DMS79 (cell line): ENCODE measurements at places on chromosomes 4 and X.

DNA sequence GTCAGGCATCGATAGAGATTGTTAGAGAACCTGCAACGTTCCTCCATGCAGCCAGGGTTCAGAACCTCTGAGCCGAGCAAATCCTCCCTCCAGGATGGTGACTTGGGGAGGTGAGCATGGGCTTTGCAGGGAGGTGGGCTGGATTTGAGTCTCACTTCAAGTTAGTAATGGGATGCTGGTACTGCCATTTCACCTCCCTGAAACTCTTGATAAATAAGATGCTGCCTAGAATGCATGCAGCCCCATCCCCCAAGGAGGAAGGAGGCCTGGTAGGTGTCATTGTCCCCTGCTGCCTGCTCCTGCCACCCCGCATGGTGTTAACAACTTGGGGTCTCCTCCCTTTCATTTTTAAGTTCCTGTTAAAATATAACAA lies 35.7 kb upstream of the SLC2A9 start:
- DNase-seq = no peak

GRCh38 chrX:3191201-3191600 lies 149.9 kb downstream of the ARSF start:
- DNase-seq = no peak

DNA sequence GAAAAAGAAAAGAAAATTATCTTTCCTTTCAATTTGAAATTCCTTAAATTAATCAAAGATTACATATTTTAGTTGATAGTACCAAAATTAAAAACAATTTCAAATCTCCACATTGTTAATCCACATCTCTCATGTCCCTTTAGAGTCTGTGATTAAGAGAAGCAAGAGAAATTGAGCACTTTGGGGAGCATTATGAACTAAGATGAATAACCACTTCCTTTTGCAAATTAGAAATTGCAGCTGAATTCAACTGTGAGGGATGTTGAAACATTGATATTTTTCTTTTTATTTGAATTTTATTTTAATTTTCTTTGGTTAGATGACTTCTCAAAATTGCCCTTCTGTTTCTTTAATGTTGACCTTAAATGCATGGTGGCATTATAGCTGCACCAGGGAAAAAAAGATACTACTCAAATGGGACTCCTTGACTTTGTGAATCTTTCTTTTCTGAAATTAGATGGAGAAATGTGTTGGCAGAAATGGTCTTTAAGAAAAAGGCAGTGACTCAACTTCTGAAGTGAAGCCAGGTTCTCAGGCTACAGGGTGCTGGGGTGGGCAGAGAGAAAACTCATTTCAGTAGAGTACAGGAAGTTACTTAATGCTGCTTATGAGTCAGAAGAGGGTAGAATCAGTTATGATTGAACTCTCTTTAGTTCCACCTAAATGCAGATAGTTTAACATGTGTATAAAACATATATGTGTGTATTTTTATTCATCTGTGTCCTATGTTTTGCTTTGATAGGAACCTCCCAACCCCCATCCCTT lies 92.0 kb upstream of the TNIP3 start:
- DNase-seq = no peak

GRCh38 chr4:122898370-122899150 lies 23.8 kb downstream of the NUDT6 start:
- no peak for DNase-seq

DNA sequence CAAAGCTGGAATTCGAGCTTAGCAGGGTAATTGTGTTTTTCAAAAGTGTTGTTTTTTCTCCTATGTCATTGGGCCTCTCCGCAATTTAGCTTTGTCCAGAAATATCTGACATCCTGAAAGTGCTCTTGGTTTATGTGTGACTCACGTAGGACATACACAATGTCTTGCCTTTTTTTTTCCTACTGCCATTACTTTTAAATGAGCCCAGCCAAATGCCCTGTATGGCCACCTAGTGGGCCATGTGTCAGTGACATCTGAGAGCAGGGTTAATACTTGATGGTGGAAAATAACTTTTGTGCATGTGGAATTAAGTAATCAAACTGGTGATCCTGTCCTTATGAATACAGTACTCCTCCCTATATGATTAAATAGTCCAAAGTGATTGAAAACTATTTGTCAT lies 1411.1 kb upstream of the TENM3 start:
- no peak for DNase-seq

- no peak for DNase-seq
Measured at GRCh38 chr4:38678078-38678477, 14.1 kb downstream of the KLF3 start.

DNA sequence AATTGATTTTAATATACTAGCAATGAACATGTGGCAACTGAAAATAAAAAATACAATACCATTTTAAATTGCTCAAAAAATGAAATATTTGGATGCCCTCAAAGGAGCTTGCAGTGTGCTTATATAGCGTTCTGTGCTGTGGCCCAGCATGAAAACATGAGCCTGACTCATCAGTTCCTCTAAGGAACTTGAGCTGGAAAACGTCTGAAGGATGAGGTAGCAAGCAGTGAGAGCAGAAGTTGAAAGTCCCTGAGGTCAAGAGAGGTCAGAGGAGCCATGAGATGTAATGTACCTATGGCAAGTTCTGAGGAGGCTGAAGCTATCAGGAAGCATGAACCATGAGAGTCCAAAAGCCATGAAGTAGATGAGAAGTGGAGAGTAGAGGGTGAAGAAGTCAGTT lies 59.7 kb downstream of the HMGB3 start:
- DNase-seq = no peak

GRCh38 chrX:155009994-155010472 lies 12.5 kb downstream of the F8 start:
- no peak for DNase-seq

GRCh38 chr4:138299881-138300280 lies 57.7 kb upstream of the SLC7A11 start:
- DNase-seq = no peak

DNA sequence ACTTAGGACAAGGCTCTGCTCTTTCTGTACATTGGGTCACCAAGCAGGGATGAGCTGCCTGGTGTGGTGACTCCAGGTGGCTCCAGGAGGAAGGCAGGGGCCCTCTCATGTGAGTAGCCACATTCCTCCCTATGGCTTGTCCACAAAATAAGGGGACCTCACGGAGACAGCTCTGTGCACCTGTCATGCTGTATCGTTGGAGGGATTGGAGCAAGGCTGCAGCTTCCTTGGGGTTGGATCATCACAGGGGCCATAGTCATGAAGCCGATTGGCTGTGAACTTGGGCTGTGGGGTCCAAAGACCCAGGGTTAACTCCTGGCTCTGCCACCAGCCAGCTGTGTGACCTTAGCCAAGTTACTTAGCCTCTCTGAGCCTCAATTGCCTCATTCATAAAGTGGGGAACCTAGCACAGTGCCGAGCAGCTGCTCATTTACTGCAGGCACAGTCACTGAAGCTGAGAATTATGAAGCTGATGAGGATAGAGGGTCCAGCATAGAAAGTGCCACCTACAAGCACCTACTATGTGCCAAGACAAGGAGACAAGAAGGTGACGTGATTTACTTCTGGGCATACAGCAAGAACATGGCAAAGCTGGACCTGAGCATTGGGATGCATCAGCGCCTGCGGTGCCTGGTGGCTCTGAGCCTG lies 11.8 kb upstream of the KIAA0232 start:
- DNase-seq = no peak

- no peak for DNase-seq
Measured at GRCh38 chrX:151938172-151938571, 25.5 kb downstream of the MAGEA4 start.

GRCh38 chr4:86927843-86928395 lies 6.9 kb upstream of the AFF1 start:
- no peak for DNase-seq

- no peak for DNase-seq
Measured at GRCh38 chr4:55125763-55126541, 557 bp upstream of the KDR start.

DNA sequence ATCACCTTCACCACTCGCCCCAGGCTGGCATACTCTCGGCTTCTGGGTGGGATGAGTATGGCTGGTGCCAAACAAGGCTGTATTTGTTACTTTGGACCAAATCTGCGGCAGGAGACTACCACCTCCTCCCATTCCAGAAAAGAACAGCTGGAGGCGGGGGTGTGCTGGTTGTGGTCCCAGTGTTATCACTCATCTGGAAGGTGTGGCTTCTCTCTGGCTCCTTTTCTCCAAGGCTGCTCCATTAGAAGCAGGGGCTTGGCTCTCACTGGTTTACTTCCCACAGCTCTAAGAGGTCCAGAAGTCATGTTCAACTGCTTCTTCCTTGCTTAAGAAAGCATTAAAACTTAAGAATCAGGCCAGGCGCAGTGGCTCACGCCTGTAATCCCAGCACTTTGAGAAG lies 2.6 kb upstream of the TRIML2 start:
- DNase-seq = no peak
